ENCODE measurements at places on chromosomes 6 and 20.

- no peak for DNase-seq
These were observed 13.7 kb downstream of the ACSS1 start for GRCh38 chr20:25044261-25044560.

- no peak for DNase-seq
These were observed 8.9 kb upstream of the SOX12 start for GRCh38 chr20:316316-317068.

GRCh38 chr6:124825564-124825963 is 136.7 kb upstream of the RNF217 start:
- no peak for DNase-seq

DNA sequence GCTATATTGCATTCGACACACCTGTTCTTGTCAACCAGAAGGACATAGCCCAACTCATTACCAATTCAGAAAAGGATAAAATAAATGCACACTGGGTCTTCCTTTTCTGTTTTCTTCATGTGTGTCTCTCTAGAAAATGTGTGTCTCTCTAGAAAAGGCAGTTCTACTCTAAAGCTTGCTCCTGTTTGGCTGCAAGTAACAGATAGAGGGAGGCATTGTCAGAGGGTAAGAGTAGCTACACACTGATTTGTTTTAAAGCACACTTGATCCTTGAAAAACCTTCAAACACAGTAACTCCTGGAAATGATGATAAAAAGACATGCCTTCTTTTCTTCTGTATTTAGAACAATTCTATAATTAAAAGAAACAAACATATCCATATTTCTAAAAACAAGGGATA is 21.3 kb downstream of the GRM1 start:
- DNase-seq, result no peak

- DNase-seq, result no peak
These were observed 3.3 kb upstream of the OXT start for GRCh38 chr20:3068075-3068474.

DNA sequence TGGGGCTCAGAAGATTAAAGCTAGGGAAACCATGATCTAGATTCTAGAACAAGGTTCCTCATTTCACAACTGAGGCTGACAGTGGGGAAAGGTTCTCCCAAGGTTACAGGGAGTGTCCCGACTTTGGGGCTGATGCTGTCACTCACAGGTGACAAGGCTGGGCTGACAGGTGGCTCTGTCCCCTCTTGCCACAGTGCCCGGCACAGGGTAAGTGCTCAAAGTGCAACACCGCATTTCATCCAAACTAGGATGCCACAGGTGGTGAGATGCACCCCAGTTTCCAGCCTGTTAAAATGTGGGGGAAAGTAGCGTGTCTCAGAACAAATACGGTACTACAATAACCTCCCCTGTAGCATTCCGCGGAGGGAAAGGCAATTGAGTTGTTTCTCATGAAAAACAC is 7.8 kb downstream of the ZBP1 start:
- no peak for DNase-seq

- no peak for DNase-seq
These were observed 1.3 kb downstream of the TAPBP start for GRCh38 chr6:33312361-33313104.

DNA sequence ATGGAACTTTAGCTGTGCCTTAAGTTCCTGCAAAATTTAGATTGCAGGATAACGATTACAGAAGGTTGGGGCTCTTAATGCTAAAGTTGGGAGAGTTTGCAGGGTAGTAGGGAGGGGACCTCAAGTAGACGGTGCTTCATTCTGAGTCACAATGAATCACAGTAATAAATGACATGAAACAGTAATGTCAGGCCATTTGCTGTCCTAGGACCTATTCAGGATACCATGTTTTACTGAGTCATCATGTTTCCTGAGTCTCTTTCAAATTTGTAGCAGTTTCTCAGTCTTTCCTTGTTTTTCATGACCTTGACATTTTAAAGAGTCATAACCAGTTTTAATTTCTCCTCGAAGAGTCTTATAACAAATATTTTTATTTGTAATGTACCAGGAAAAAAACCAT is 406.9 kb upstream of the MAP3K7 start:
- DNase-seq, result no peak
